ENCODE measurements at places on chromosomes 7 and 10.
A peak's percentile ranks its signal among the peaks of the same experiment; 100 is the strongest.

DNA sequence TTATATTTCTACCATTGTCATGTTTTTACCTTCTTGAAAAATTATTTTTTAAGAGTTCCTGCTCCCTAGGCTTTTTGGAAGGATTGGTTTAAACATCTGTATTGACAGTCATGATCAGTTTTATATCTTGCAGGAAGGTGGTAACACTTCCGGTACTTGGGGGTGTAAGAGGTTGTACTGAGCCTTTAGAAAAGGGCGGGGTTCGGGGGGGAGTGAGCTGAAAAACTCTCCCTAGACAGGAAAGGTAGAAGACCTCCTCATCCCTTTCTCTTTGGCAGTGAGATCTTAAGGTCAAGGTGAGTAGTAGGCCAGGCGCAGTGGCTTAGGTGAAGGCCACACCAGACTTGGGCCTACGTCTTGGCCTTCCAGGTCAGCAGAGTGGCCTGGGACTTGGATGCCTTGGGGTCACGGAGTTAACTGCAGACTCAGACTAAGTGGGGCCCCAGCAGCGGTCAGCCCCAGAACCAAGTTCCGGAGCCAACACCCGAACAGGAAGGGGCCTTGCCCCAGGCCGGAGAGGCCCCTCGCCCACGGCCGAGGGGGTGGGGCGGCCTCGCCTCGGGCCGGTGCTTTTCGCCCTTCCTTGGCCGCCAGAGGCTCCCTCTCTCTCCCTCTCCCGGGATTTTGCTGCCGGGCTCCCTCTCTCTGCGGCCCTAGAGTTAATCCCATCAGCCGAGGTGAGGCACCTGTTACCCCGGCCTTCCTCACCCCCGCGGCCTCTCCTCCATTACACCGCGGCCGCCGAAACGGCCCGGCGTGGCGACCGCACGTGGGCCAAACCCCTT is at the start of gene PPP1R9A:
Gene PPP1R9A, plus strand, starts transcription at position 569 of the 785 bp plus-strand sequence. CDS start 2,520 bp downstream, outside the sequence.
- DNase-seq: no peak

DNA sequence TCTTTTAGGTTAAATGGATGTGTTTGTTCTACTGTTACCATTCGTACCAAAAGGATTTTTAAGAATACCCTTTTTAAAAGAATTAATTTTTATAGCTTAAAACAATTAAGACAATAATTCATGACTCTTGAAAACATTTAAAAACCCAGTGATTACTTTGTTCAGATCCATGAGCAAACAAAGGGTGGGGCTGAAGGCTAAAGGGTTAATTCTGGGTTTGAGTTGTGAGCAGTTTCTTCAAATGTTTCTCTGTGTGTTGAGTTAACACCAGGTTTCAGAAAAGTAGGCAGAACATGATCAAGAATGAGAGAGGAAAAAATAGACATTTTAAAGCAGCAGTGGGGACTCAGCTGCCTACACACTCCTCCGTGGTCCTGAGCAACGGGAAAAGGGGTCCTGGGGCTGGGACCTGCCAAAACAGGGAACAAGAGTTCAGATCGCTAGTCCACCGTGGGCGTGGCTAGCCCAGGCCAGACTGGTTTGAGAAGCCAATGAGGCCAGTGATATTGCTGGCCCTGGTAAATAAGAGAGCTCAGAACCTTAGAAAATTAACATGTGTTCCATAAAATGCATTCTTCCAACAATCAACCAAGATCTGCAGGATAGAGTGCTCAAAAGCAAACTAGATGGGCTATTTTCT is 14.9 kb upstream of the EZH2 start:
- DNase-seq: no peak

DNA sequence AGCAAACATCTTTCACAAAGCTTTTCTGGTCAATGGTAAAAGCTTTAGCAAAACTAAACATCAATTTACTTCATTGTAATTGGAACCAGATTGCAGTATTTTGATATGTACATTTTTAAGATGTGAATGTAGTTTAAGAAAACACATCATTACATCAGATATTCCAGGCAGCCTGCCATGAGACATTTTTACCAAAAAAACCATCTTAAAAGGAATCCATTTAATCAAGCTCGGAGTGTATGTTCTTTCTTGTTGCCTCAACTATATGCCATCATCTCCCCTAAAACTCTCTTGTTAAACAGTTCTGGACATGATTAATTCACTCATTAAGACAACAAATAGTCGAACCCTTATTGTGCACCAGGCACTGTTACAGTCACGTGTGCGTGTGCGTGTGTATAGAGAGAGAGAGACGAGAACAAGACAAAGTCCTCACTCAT is 97.5 kb downstream of the UBE2H start:
- no peak for DNase-seq

DNA sequence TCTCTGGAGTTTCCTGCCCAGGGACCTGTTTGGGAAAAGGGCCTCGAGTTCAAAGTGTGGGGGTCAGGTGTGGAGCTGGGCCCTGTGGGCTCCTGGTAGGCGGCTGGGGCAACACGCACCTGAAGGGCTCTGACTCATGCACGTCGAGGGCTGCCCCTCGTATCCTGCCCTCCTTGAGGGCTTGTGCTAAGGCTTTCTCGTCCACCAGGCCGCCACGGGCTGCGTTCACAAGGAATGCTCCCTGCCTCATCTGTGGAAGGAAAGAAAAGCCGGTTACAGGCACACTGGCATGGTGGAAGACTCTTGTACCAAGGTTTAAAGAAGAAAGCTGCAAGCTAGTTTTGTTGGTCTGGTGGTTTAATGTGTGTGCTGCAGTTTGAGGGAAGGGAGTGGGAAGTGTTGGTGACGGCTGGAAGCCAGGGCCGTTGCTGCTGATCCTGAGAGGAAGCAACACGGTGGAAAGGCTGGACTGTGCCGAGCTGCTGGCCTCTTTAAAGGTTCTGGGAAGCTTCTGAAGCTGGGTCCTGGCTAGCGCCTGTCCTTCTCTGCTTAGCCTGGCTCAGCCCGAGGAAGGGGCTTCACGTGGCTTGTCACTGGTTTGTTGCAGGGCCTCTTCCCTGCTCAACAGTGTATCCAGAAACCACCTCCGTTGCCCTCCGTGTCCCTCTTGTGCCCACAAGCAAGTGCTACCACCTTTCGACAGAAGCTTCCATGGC is 52.0 kb downstream of the ZRANB1 start:
- DNase-seq: no peak

DNA sequence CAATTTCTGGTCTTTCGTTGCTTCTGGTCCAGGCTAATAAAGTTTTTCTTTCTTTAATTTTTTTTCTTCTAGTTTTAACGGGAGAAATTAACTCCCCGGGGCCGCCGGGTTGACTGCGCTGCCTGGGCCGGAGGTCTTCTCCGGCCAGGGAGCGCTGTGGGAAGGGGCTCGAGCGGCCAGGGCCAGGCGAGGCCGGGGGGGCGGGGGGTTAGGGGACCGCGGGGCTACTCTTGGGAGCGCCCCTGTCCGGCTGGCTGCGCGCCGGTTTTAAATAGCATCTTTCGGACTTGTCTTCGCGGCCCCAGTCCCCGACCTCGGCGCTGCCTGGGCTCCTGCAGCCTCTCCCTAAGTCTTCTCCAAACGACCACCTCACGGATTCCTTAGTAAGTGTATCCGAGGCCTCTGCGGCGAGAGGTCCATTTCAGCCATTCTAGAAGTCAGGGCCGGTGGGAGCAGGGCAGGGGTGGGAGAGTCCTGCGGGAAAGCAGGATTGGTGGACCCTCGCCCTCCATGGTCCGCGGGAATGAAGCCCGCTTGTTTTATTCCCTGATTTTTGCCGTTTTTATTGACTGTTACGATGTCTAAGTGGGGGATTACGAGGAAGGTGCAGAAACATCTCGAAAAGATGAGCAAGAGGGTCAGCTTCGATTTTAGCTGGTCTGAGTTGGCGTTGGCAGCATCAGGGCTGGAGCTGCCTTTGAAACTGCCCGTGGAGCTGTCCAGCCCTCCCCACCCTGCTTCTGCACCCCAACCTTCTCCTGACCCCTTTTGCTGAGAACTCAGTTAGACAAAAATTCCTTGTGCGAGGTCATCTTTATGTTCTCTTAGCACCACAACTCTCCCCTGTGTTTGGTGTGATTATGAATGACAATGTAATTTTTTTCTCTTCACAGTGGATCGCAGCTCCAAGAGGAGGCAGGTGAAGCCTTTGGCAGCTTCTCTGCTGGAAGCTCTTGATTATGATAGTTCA is 555 bp downstream of the PHF14 start:
- peak; percentile 5 for DNase-seq

GRCh38 chr10:12419262-12419847 is 70.0 kb downstream of the CAMK1D start:
- DNase-seq: peak; percentile 62

Measured in tibial nerve (tissue), 4 donors.